KBM-7 (cell line): ENCODE measurements at places on chromosomes 3 and 15.

GRCh38 chr15:81103857-81104256 is 30.2 kb upstream of the CFAP161 start:
- no peak for DNase-seq

- DNase-seq = no peak
Measured at GRCh38 chr15:51237816-51238215, 100.6 kb downstream of the CYP19A1 start.

DNA sequence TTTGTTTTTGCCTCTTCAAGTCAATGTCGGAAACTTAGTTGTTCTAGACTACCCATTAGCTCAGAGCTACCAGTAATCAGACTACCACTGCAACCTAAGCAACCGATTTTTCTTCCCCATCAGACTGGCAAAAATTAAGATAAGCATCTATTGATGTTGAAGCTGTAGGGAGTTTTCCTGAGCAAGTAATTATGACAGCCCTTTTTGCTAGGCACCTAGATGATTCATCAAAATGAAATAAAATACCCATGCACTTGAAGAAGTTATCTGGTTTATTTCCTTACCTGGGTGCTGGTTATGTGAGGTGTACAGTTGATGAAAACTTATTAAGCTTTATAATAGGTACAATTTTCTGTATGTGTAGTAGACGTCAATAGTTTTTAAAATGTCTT is 554 bp upstream of the COMMD4 start:
- no peak for DNase-seq

DNA sequence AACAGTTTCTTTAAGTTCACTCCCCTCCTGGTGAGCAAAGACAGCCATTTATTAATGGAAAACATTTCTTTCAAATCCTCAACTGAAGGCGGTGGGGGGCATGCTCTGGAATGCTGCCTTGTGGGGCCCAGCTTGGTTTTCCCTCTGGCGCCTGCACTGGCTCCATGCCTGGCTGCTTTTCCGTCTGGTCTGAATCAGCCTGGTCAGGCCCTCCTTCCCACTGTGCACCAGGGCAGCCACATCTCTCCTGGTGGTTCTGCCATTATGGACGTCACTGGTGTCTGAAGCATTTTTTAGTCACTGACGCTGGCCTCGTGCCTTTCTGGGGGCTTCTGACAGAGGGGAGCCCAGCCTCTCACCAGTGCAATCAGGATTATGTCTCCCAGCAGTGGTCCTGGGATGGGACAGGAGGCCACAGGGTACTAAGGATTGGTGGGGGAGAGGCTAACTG is 57.6 kb upstream of the APEH start:
- no peak for DNase-seq

- no peak for DNase-seq
Measured at GRCh38 chr3:73580343-73580742, 44.4 kb downstream of the PDZRN3 start.
